ENCODE measurements at places on chromosomes 1 and 21.

GRCh38 chr1:185157599-185158412 is 839 bp downstream of the SWT1 start:
- DNase-seq = no peak

- no peak for DNase-seq
Measured at GRCh38 chr1:76938304-76938703, 71.0 kb downstream of the ST6GALNAC5 start.

DNA sequence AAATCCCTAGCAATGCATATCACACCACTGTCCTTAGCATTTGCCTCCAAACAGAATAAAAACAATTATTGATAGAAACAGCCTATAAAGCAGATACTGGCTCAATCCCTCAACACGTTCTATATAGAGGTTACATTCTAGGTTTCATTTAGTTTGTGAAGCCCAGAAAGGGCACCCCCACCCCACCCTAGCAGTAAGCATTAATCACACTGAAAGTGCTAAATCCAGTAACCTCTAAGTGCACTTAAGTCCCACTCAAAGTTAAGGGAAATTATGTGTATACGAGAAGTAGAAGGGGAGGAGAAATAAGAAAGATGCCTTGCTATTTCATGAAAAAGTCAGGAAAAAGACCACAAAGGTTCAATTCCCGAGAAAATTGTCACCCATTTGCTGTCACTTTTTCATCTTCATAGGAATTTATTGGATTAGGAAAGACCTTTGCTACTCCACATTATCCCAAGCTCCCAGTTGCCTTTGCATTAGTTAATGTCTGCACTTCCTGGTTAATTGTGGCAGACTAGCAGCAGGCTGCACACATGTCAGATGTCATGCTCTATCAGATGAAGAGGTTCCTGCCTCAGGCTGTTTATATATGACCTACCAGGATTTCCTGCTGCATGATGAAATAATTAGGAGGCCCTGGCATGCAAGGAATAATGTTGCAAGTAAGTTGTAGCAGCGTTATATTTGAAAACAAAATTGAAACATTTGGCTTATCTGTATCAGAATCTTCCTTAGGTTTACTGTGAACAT is 54.5 kb upstream of the LHX8 start:
- DNase-seq = no peak

GRCh38 chr21:40717028-40717427 is 129.9 kb downstream of the DSCAM start:
- DNase-seq = no peak

- no peak for DNase-seq
Measured at GRCh38 chr1:151718666-151719065, 2.1 kb upstream of the CELF3 start.

DNA sequence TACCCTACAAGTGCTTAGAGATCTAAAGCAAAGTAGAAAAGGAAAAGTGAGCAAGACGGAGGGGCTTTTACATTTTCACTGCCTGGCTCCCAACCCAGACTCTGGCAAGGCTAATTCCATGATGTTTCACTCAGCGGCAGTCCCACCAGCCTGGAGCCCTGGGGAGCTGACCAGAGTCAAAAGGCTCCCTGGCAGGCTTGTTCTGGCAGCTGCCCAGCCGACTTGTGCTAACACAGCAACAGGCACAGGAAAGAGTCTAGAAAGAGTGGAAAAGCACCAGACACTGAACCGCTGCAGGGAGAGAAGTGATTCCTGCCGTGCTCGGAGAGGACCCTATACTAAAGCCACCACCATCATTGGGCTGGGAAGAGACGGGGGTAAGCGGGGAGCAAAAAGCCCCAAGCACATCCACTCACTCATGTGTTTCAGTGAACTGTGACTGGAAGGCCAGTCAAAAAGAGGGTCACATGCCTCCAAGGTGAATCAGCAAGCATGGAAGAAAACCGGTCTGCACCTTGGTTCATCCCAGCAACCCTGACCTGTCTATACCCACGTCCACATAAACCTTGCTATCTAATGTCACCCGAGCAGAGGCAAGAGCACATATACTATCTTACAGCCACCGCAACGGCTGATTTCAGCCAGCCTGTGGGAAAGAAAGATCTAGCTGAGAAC is 8.0 kb downstream of the SMIM12 start:
- no peak for DNase-seq

GRCh38 chr1:181746224-181746623 is 262.9 kb downstream of the CACNA1E start:
- DNase-seq = no peak

DNA sequence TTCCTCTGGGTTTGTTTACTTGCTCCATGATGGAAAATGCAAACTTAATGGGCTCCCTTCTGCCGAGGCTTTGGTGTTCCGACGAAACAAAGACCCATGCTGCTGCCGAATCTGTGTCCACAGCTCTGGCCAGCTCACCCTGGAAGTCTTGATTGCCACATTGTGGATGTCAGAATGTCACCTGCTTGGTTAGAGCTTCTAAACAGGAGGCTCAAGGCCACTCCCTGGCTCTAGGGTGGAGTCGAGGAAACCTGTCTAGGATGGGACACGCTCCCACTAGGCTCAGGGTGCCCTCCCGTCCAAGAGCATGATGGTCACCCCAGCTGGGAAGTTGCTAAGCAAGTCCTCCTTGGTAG is 279.3 kb upstream of the VAMP3 start:
- no peak for DNase-seq

DNA sequence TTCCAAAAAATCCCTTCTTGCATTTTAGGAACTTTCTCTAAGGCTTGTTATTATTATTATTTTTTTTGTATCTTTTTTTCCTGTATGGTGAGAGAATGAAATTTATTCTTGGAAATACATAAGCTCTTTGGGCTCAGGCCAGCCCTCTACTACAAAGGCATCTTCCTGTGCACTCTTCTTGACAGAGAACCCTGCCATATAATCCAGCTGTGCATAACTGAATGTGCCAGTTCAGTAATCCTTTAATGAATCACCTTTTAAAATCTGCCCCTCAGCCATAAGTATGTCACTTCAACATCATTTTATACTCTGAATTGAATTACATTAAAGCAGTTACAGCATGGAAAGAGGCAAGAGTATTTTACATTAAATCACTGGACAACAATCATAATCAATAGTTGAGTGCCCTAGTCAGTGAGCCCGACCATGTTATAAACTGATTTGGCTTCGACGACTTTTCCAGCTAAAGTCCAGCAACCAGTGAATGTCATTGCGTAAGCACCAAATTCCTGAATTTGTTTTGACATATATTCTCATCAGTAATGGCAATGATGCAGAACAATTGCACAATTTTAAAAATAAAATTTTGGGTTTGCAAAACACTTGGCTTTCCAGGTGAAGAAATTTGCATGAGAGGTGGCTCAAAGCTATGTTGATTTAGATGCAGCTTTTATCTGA is 59.2 kb upstream of the KCNK2 start:
- DNase-seq = no peak

DNA sequence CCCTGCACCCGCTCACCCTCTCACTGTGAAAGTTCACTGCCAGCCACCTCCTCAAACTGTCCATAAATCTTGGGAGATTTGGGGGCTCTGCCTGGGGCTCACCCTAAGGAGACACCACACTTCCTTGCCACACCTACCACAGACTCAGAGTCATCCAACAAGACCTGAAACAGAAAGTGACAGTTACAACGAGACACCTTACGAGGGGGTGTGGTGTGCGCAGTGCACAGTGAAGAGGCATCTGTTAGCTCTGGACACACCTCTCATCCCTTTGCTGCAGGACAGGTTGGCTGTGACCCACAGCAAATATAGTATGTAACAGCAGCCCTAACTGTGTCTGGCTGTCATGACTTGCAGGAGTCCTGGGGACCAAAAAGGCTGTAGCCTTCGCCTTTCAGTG is 190.2 kb downstream of the NR5A2 start:
- no peak for DNase-seq

GRCh38 chr1:183598386-183598785 is 8.1 kb upstream of the NCF2 start:
- DNase-seq = no peak

GRCh38 chr1:178328728-178329127 is 168.0 kb downstream of the CLEC20A start:
- no peak for DNase-seq

GRCh38 chr1:185250063-185250462 is 67.0 kb downstream of the IVNS1ABP start:
- no peak for DNase-seq

GRCh38 chr1:8397511-8397910 is 79.6 kb downstream of the SLC45A1 start:
- DNase-seq = no peak
